ENCODE measurements at places on chromosomes 2 and 18. TPM values are rescaled to one million over a fixed set of nuclear protein-coding genes. Genes with fewer than 3 reads are reported as not detected.

Gene NEU4
- 6.8 TPM for total RNA-seq

Gene ACADL
- not detected for total RNA-seq

Gene HJURP
- total RNA-seq: 0.22 TPM

Gene SALL3
- total RNA-seq: 0.22 TPM

Gene GCG
- total RNA-seq: not detected
